NCI-H187 (cell line): ENCODE measurements at places on chromosomes 5 and 9.
A peak's percentile ranks its signal among the peaks of the same experiment; 100 is the strongest.

DNA sequence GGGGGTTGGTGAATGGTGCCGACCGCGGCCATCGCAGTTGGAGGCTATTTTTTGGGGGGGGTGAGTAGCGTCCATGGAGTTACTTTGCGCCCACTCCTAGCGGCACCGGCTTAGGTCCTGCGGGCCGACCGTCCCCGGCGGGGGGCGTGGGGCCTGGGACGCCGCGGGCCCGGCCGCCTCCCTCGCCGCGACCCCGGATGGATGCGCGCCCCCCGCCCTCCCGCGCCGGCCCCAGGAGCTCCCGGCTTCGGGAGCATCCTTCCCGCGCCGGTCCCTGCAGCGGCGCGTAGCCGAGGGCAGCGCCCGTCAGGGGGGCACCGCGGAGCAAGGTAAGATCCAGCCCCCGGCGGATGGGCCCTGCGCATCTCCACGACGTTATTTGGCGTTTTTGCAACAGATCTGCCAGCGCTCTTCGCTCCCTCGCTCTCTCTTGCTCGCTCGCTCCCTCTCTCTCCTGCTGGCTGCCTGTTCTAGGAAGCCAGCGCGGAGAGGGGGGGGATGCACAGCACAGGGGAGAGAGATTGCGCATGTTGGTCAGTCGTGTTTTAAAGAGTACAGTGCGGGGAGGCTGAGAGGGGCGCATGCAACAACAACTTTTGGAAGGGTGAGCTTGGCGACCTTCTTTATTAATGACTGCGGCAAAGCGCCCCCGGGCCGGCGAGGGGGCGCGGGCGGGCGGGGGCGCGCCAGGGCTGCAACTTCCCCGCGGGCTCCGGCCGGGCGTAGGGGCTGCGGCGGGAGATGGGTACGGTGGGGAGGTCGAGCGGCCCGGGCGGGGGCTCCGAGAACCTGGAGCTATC, 413 bp downstream of the JADE2 start:
- DNase-seq, result peak; percentile 40

- DNase-seq, result no peak
Measured at GRCh38 chr9:2281803-2282185, 266.6 kb downstream of the SMARCA2 start.

DNA sequence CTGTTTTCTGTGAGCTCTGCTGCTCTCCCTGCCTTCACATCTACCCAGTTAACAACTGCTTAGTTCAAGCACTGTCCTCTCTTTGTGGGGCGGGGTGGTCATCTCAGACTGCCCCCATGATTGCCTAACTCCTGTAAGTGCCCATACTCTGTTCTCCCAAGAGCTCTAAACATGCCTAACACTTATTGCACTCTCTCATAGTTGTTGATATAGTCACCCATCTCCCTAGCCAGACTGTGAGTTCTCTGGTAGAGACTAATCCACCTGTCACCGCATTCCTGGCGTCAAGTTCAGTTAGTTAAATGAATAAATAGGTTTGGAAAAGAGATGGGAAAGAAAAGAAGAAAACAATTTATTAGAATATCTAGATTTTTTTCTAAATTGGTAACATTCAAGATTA, 18.3 kb upstream of the MUSK start:
- DNase-seq, result no peak

GRCh38 chr5:1239505-1240251, 14.5 kb downstream of the SLC6A18 start:
- DNase-seq, result no peak

DNA sequence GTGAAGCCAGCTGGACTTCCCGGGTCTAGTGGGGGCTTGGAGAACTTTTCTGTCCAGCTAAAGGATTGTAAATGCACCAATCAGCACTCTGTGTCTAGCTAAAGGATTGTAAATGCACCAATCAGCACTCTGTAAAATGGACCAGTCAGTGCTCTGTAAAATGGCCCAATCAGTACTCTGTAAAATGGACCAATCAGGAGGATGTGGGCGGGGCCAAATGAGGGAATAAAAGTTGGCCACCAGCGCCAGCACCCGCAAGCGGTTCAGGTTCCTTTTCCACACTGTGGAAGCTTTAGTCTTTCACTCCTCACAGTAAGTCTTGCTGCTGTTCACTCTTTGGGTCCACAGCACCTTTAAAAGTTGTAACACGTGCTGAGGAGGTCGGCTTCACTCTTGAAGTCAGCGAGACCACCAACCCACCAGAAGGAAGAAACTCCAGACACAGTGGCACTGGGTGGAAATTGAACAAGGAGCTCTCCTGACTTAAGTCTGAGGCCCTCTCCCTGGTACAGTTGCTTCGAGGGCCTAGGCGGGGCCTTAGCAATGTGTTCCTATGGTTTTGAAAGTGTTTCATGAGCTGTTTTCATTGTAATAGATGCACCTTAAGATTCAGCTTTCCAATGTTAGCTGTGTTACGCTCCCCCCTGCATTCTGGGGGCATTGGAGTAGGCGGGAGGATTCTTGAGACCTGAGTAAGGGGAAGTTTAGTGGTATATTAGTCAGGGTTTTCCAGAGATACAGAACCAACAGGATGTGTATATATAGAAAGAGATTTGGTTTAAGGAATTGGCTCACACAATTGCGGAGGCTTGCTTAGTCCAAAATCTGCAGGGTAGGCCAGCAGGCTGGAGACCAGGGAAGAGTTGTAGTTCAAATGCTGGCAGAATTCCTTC, 21.5 kb upstream of the MYO10 start:
- DNase-seq, result no peak

GRCh38 chr9:100211476-100211875, 112.4 kb downstream of the INVS start:
- DNase-seq, result no peak

DNA sequence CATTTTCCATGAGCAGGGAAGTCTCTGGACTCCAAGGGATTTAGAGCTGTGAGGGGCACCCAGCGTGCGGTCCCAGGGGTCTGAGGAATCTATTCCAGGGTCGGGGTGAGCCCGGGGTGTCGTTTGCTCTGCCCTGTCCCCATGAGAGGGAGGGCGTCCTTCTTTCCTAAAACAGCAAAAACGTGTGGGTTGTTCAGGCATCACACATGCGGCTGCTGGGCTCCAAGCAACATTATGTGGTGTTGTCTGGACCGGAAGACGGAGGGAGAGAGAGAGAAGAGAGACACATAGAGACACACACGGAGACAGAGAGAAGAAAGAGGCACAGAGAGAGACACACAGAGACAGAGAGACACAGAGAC, 42.7 kb upstream of the COL5A1 start:
- no peak for DNase-seq

- no peak for DNase-seq
Measured at GRCh38 chr9:1273859-1274258, 223.7 kb downstream of the DMRT2 start.

DNA sequence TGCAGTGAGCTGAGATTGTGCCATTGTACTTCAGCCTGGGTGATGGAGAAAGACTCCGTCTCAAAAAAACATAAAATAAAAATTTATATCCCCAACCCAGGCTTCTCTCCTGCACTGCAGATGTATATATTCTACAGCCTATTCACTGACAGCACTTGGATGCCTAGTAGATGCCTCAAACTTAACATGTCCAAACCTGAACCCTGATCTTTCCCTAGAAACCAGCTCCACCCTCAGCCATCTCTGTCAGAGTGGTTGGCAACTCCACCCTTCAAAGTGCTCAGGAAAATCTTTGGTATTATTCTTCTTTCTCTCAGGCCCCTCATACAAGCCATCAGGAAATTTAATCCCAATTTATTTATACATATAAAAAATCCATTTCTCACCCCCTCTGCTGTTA, 36.9 kb upstream of the TXN start:
- DNase-seq, result no peak

DNA sequence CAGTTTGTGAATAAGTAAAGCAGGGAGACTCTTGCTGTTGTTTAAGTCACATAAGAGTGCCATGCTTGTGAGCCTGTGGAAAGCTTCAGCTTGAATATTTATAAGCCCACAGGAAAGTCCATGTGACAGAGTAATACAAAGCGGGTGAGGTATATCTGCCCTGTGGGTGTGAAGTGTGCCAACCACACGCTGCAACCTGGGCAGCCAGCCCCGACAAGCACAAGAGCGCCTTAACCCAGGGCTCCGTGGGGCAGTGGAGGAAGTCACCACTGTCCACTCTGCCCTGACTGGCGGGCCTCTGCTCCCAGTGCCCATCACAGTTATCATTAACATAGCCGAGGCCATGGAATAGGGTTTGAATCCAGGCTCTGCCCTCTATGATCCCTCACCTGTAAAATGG, 132.2 kb downstream of the SCAMP1 start:
- no peak for DNase-seq

GRCh38 chr9:117487555-117488175, 72.8 kb upstream of the ASTN2 start:
- peak; percentile 70 for DNase-seq

GRCh38 chr5:148202531-148203203, at the start of gene SPINK6:
TSS of gene SPINK6 (plus strand) at chr5:148203042. CDS start at chr5:148203097, 55 bp downstream.
- no peak for DNase-seq

GRCh38 chr5:123681061-123681460, 169.1 kb downstream of the CSNK1G3 start:
- no peak for DNase-seq

- DNase-seq, result peak; percentile 73
Measured at GRCh38 chr5:79990598-79991507, at the start of gene MTX3. TSS of gene MTX3 (minus strand) at chr5:79991262. CDS start at chr5:79991238, 24 bp downstream.

- no peak for DNase-seq
Measured at GRCh38 chr5:90855296-90856010, 296.9 kb downstream of the ADGRV1 start.

GRCh38 chr9:8074713-8075286, 275.2 kb upstream of the DMAC1 start:
- no peak for DNase-seq

GRCh38 chr5:98772415-98773213, 849 bp upstream of the RGMB start:
- DNase-seq, result peak; percentile 90
